GM18507 (cell line): ENCODE measurements at places on chromosomes 4 and X.

GRCh38 chr4:85482010-85482738 is 7.2 kb downstream of the ARHGAP24 start:
- DNase-seq, result no peak

DNA sequence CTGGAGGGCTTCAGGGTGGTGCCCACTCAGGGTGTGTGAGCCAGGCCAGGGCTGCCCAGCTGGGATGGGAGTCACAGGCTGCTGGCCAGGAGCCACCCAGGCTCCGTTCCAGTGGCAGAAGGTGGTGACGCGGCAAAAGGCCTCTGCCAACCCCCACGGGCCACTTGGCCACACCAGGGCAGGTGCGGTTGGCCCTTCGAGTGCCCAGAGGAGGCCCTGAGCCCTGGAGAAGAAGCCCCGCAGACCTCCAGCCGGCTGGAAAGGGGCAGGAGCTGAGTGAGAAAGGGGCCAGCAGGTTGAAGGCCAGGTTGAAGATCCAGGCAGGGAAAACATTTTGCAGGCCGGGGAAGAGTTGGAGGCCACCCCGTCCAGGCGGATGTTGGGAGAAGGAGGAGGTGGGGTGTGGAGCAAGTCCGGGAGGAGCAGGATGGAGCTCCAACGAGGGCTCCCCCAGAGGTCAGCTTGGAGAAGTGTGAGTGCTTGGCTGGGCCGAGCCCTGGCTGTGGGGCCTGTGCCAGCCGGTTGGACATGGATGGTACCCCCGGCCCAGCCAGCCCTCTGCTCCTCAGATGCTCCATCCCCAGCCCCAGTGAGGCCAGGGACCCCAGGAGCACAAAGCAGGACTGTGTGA is 2.8 kb upstream of the CPLX1 start:
- no peak for DNase-seq

- no peak for DNase-seq
These were observed 1137.6 kb downstream of the C4orf33 start for GRCh38 chr4:130233377-130234047.

DNA sequence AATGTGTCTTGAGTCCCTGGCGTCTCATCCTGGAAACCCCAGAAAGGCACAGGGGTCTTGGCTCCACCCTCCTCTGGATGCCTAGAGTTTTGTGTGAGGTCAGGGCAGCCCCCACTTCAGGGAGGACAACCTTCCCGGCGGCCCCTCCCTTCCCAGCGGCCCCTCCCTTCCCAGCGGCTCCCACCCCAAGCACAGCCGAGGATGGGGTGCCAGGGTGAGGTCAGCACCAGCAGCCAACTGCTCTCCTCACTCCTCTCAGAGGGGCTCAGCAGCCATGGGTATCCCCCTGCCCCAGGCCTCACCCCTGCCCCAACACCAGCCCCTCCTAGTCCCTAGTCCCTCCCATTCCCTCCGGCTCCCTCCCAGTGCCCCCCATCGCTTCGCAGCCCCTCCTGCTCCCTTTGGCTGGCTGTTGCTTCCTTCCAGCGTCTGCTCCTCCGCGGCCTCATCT is 17.4 kb downstream of the DGKQ start:
- no peak for DNase-seq

DNA sequence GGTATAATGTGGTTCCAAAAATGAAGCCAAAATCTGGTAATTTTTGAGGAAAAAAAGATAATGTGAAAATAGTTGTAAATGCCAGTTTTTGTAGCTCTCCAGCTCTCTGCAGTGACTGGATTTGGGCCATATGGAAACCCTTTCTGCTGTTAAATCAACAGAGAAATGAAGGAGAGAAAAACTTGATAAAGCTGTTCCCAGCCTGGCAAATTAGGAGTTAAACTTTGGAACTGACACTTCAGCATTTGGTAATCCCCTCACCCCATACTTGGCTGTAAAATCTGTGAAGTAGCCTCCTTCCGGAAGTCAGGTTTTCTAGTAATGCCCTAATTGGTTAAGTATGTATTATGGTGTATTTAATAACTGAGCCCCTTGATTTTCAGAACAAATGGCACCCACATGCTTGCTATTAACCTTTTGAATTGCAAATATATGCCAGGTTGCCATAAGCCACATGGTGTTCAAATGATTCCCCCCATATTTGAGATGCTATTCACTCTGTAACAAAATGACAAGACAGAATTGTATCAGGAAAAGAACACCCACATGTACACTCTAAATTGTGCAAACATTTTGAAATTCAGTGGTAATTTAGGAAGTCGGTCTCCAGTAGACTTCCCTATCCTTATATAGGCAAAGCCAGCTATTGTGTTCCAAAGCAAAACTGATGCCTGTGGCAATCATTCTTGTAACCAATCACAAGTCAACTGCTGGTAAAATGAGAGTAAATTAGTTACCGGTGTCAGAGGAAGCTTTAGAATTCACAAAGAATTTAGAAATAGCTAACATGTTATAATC is 96.3 kb upstream of the ADAMTS3 start:
- DNase-seq, result no peak

GRCh38 chr4:156545003-156545785 is 426.4 kb downstream of the PDGFC start:
- no peak for DNase-seq

DNA sequence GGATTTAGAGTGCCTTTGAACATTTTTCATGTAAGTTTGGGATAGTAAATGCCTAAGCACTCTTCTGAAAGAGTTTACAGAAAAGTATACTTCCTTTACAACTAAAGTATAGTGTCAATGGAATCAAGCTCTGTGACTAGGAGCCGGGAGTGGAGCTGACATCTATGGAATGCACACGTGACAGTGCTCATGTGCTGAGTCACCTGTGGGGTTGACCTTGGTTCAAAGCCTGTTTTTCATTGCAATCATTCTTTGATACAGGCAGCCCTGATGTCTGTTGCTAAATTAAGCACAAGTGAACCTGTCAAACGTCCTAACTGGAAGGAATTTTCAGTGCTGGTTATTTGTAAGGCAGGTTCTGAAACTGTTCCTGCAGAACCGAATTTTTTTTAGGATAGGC is 82.5 kb downstream of the GPAT3 start:
- no peak for DNase-seq
